ENCODE measurements at places on chromosomes 5 and 9. TPM values are rescaled to one million over a fixed set of nuclear protein-coding genes. Genes with fewer than 3 reads are reported as not detected.

The EIF4E1B gene
- total RNA-seq = 1.1 TPM

The ERAP2 gene
- total RNA-seq = 0.13 TPM

The DMRT3 gene
- not detected for total RNA-seq

The PRUNE2 gene
- 13.1 TPM for total RNA-seq

The RNF180 gene
- 2.7 TPM for total RNA-seq

The CCL21 gene
- total RNA-seq = not detected

The SLC6A19 gene
- not detected for total RNA-seq

The FABP6 gene
- 2.9 TPM for total RNA-seq

The NEK6 gene
- total RNA-seq = 21.4 TPM

The PCDH1 gene
- total RNA-seq = 105 TPM

The PMPCA gene
- 77.0 TPM for total RNA-seq

The DND1 gene
- 2.9 TPM for total RNA-seq

The DNM1 gene
- 105 TPM for total RNA-seq

The TLE4 gene
- total RNA-seq = 50.9 TPM

The GFPT2 gene
- total RNA-seq = 136 TPM

The MARCOL gene
- not detected for total RNA-seq

The ETF1 gene
- 110 TPM for total RNA-seq

The MOCS2 gene
- 14.4 TPM for total RNA-seq

The BTNL9 gene
- 1.8 TPM for total RNA-seq

The ANKRD31 gene
- total RNA-seq = 0.09 TPM

The CDX1 gene
- 0.09 TPM for total RNA-seq

The AFAP1L1 gene
- total RNA-seq = 6.9 TPM

The THBS4 gene
- 11.8 TPM for total RNA-seq

The CCL28 gene
- total RNA-seq = 1.4 TPM

The SLCO6A1 gene
- 0.42 TPM for total RNA-seq

The GRIA1 gene
- total RNA-seq = 0.76 TPM

The SRA1 gene
- total RNA-seq = 34.6 TPM

The CCIN gene
- 0.20 TPM for total RNA-seq

The ORM2 gene
- 1.6 TPM for total RNA-seq

The TAL2 gene
- total RNA-seq = not detected

The SAXO1 gene
- total RNA-seq = 0.02 TPM

The ANKHD1 gene
- total RNA-seq = 113 TPM

The ZNF474 gene
- not detected for total RNA-seq

The PRR16 gene
- total RNA-seq = 0.42 TPM

The POU5F2 gene
- total RNA-seq = 0.23 TPM

The ZNF883 gene
- total RNA-seq = 22.0 TPM

The TPD52L3 gene
- total RNA-seq = not detected

The TPPP gene
- total RNA-seq = 1.8 TPM

The PAXX gene
- 44.1 TPM for total RNA-seq

The NTNG2 gene
- 3.1 TPM for total RNA-seq

The OR1Q1 gene
- not detected for total RNA-seq

The CNTLN gene
- total RNA-seq = 12.2 TPM

The STPG3 gene
- 0.21 TPM for total RNA-seq

The GPR150 gene
- total RNA-seq = 0.13 TPM

The CSF1R gene
- 0.20 TPM for total RNA-seq

The HEMGN gene
- total RNA-seq = 0.11 TPM

The NKD2 gene
- 12.8 TPM for total RNA-seq

The WDR38 gene
- total RNA-seq = not detected

The FOXD1 gene
- 7.9 TPM for total RNA-seq

The PCDHA9 gene
- 1.4 TPM for total RNA-seq

The TBCA gene
- total RNA-seq = 327 TPM

The NMUR2 gene
- 0.16 TPM for total RNA-seq

The RLN1 gene
- 0.66 TPM for total RNA-seq

The NEUROG1 gene
- not detected for total RNA-seq

The SPINK7 gene
- not detected for total RNA-seq

The FBXO38 gene
- 34.8 TPM for total RNA-seq

Measured in WTC11 (cell line).